ENCODE measurements at places on chromosomes 1 and 21.

- no peak for DNase-seq
Observed at GRCh38 chr1:93566227-93566626, 115.4 kb downstream of the BCAR3 start.

DNA sequence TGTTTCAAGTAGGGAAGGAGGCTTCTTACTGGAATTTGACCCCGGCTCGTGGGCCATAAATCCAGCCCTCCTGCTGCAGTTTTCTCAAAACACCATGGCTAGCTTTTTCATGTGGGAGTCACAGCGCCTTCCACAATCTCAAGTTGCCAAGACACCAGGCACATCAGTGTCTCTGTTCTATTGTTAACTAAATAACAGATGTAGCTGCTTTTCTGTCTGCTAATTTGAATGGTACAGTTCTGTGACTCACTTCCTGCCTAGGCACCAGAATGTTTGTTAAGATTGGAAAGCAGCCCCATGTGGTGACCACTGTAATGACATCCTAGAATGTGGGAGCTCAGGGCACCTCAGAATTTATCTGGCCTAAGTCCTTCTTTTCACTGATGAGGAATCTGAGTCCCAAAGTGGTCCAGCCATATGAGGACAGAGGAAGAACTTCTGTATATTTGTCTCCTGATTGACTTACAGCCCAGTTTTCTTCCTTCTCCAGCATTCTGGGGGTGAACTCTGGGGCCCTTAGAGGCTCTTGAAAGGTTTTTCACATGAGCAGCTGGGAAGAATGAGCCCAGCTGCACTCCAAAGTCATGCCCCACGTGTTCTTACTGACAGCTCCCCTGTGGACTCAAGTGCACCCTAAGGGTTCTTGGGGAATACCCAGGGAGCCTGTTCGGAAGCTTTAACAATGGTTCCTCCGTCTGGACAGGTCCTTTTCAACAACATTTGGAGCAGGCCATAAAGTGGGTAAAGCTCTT, 27.5 kb downstream of the TRIM45 start:
- peak; percentile 19 for DNase-seq

- no peak for DNase-seq
Observed at GRCh38 chr1:41239988-41240610, 2.0 kb downstream of the SCMH1 start.

- no peak for DNase-seq
Observed at GRCh38 chr1:156822680-156823079, 6.0 kb upstream of the SH2D2A start.

- no peak for DNase-seq
Observed at GRCh38 chr1:207995576-207995975, 84.7 kb upstream of the CD34 start.

DNA sequence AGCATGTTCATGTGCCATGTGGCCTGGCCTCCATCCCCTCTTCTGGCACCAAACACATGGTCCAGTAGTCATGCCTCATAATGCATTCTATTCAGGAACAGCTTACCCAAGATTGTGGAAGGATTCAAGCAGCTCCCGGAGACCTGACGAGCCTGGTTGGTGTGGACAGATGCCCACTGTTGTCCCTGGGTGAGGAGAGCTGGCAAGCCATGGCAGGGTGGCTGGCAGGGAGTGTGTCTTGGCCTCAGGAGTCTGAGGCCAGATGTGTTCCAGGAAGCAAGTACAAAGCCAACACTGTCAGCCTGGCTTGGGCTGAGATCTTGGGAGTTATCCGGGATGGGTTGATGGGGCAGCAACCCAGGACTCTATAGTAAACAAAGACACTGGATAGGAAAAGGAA, 7.3 kb upstream of the FABP3 start:
- DNase-seq: no peak

GRCh38 chr1:95547005-95547404, 313.0 kb downstream of the RWDD3 start:
- no peak for DNase-seq

DNA sequence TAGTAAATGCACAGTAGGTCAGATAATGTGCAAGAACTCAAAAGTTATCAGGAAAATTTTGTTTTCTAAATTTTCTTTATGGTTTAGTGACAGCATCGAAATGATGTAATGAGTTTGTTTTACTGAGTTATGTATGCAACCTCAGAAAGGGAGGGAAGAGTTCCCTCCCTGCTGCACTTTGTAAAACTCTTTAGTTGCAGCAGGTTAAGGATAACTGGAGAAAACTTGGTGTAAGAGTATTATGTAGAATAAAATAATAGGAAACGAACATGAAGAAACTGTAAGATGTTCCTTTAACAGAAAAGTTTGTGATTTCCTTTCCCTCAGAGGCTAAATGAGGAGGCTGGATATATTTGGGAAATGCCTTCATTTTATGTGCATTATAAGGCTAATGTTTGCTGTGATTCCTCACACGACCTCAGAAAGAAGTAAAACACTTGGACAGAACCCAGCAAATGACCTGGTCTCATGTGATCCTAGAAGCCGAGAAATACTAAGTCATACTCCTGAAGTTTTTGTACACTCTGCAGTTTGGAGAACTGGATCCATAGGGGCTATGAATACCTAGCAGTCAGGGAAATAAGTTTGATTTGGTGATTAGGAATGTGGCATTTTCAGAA, 35.4 kb downstream of the ADGRL2 start:
- DNase-seq: no peak

GRCh38 chr1:233081735-233082134, 131.3 kb downstream of the NTPCR start:
- DNase-seq: no peak

- DNase-seq: no peak
Observed at GRCh38 chr1:170307426-170307825, 161.7 kb downstream of the NTMT2 start.

GRCh38 chr1:15618655-15619525, 1.6 kb downstream of the DDI2 start:
- no peak for DNase-seq

DNA sequence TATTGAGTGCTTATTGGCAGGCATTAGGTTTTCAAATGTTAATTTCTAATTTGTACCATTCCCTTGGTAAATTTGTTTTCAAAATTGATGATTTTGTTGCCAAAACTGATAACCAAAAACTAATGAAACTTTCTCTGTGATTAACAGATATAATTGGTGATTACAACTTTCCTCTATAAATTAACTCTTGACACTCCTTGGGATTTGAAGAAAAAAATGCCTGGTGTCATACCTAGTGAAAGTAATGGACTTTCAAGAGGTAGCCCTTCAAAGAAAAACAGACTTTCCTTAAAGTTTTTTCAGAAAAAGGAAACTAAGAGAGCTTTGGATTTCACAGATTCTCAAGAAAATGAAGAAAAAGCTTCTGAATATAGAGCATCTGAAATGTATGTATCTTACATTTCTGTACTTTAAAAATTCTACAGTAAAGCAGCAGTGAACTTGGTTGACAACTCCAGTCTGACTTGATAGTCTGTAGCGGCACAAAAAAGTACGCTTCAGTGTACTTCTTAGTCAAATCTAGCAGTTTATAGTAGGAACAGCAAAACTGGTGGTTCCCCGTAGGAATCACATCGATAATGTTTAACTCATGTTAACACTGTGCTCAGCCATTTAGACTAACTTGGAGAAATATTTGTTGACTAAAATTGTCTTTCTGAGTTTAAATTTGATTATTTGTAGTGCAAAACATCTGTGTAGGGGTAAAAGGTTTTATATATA, 3.0 kb downstream of the USP1 start:
- DNase-seq: no peak

DNA sequence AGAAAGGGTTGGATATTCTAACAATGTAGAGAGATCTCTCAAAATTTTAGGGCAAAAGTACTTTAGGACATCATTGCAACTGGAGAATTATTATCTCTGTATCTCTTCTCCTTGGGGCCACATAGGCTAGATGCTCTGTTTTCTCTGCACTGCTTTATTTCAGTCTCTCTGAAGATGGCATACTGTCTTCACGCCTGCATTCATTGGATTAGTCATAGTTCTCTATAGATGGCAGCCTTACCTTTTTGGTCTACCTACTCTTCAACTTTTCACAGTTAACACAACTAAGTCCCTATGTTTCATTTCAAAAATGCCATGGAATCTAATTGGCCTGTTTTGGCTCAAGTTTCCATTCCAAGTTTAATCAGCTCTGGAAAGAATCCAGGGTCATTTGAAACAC, 1623.3 kb upstream of the B3GALT2 start:
- DNase-seq: no peak
